ENCODE measurements at places on chromosomes 1 and 21.

- H3K27ac ChIP-seq, result no peak overlapping the region
- H3K27me3 ChIP-seq, result no peaks in the 10 kb centered on the region
- H3K36me3 ChIP-seq, result no peaks in the 10 kb centered on the region
- no peak overlapping the region for H3K4me3 ChIP-seq
Measured at GRCh38 chr1:14304381-14304865, 294.1 kb upstream of the KAZN start.

GRCh38 chr1:116179419-116179818 is 68.2 kb downstream of the MAB21L3 start:
- DNase-seq, result no peak
- H3K4me3 ChIP-seq, result no peak overlapping the region
- H3K4me1 ChIP-seq, result no peaks in the 10 kb centered on the region
- H3K36me3 ChIP-seq, result no peaks in the 10 kb centered on the region
- no peaks in the 10 kb centered on the region for H3K27me3 ChIP-seq

- H3K27me3 ChIP-seq, result no peaks in the 10 kb centered on the region
- no peaks in the 10 kb centered on the region for H3K4me1 ChIP-seq
- H3K36me3 ChIP-seq, result peaks cover 1% of the 10 kb centered on the region
Measured at GRCh38 chr21:42750737-42751530, 97.5 kb downstream of the PDE9A start.

DNA sequence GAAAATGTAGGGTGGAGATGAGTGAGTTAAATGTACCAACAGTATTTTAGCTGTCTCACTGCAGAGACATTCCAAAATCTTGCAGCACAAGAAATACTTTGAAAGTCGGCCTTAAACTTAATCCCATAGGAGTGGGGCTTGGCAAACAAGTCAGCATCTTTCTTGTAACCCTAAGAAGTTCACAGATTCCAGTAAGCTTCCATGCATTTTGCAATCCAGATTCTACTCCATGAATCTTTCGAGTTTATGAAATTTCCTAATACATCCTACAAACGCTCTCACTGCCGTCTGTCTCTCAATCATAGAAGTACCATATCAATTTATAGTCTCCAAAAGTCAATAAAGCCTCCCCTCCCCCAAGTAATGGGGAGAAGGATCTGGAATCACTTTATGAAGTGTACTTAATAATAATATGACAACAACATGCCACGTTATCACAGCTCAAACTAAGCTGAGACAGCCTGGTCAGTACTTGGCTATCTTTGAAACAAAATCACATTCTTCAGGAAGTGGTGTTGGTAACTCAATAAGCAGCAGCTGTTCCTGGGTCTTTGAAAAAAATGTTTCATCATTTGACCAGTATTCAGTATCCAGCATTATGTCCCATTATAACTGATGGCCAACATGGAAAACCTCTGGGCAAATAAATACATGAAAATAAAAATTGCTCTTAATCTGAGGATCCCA is 317.4 kb upstream of the RUNX1 start:
- H3K27ac ChIP-seq, result no peak overlapping the region
- H3K4me1 ChIP-seq, result no peaks in the 10 kb centered on the region
- no peak for DNase-seq

- no peak overlapping the region for H3K4me3 ChIP-seq
- H3K27ac ChIP-seq, result no peak overlapping the region
- no peaks in the 10 kb centered on the region for H3K4me1 ChIP-seq
- no peaks in the 10 kb centered on the region for H3K27me3 ChIP-seq
Measured at GRCh38 chr1:40922969-40923368, 56.5 kb upstream of the CTPS1 start.

DNA sequence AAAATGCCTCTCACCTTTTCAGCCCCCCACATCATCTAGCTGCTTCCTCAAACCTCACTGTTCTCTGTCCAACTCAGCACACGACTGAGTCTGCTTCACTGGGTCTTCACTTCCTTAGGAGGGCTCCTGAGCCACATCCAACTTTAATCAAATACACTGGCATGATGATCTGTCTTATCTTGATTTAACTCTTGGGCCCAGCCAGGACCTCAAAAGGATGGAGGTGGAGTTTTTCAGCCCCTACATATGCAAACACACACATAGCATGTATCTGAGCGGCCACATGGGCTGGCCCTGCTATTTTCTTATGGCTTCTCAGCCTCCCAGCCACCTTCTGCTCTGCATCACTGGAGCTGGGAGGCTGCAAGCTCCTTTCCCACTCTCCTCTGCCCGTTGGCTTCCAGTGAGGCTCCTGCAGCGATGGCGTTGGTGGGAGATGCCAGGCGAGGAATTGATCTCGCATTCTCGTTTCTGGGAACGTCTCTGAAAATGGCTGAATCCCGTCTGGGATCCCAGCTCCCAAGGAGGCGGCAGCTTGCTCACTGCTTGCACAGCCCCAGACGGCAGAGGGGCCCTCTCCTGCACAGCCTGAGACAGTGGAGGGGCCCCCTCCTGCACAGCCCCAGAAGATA is 1.8 kb upstream of the PRXL2B start:
- no peaks in the 10 kb centered on the region for H3K4me1 ChIP-seq
- no peaks in the 10 kb centered on the region for H3K27me3 ChIP-seq
- no peak overlapping the region for H3K4me3 ChIP-seq
- H3K36me3 ChIP-seq, result no peaks in the 10 kb centered on the region
- no peak for DNase-seq
- no peak overlapping the region for H3K27ac ChIP-seq

GRCh38 chr1:231826566-231826965 is 200.0 kb downstream of the DISC1 start:
- no peaks in the 10 kb centered on the region for H3K36me3 ChIP-seq
- H3K27ac ChIP-seq, result no peak overlapping the region
- H3K4me3 ChIP-seq, result no peak overlapping the region
- H3K27me3 ChIP-seq, result no peaks in the 10 kb centered on the region

DNA sequence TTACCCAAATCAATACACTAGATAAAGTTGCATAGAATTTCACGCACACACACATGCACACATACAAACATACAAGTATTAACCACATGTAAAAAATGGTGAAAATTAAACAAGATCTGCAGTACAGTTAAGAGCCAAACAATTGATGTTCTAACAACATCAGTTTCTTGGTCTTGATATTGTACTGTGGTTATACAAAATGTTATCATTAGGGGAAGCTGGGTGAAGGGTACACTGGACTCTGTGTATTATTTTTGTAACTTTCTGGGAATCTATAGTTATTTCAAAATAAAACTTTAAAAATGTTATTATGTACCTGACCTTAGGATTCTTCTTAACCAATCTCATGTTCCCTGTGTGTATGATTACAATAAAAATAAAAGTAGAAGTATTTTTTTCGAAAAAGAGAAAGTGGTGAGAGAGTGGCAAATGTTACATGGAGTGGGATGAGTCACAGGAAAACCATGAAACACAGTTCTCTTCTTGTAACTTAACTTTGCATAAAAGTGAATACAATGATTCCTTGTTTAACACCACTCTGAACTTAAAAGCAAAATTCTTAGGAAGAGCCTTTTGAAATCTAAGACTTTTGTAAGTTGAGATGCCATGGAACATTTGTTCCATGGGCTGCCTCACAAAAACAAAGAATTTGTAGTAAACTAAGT is 101.6 kb upstream of the RUNX1 start:
- no peaks in the 10 kb centered on the region for H3K4me1 ChIP-seq
- no peaks in the 10 kb centered on the region for H3K27me3 ChIP-seq
- no peaks in the 10 kb centered on the region for H3K36me3 ChIP-seq
- no peak overlapping the region for H3K4me3 ChIP-seq
- no peak overlapping the region for H3K27ac ChIP-seq

DNA sequence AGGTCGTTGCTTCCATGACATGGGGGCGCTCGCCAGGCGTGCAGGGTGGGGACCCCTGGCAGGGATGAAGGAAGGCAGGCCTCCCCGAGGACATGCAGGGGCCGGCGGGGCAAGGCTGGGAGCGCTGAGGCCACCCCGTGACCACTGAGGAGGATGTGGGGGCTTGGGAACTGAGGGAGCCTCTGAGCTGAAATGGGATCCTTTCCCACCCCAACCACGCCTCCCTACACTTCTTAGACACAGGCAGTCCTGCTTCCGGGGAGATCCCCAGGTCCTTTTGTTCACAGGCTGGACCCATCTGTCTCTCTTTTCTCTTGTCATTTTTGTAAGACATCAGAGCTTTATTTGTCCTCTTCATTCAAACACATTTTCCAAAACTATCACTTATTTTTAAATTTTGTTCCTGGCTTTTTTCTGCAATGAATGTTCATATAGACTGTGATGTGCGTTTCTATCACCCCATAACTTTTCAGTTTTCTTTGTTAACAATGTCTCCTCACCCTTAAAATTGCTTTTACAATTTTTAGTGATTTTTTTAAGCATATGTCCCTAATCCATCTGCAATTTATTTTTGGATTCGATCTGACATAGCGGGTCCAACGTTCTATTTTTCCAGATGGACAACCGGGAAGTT is 156.7 kb upstream of the BACE2 start:
- no peak overlapping the region for H3K27ac ChIP-seq
- DNase-seq, result no peak
- H3K4me1 ChIP-seq, result no peaks in the 10 kb centered on the region
- H3K36me3 ChIP-seq, result no peaks in the 10 kb centered on the region
- H3K27me3 ChIP-seq, result no peaks in the 10 kb centered on the region

DNA sequence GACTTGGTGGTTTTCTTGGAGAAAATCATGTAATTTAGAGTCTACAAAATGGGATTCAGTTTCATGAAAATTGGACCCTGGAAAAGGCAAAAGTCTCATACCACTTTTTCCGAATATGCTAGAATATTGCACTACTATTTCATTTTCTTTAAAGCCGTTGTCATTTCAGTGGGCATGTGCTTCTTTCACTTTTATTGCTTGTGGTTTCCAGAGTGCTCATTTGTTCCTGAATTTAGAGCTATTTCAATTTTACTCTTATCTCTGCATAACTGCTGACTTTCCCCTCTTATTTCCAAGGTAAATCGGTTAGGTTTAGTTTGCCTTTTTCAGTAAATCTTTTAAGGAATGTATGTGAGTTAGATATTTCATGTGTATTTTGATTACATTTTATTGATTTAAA is 11.6 kb downstream of the HHAT start:
- DNase-seq, result no peak
- no peak overlapping the region for H3K4me3 ChIP-seq
- no peaks in the 10 kb centered on the region for H3K4me1 ChIP-seq
- H3K27me3 ChIP-seq, result no peaks in the 10 kb centered on the region
- no peaks in the 10 kb centered on the region for H3K36me3 ChIP-seq

- no peak overlapping the region for H3K4me3 ChIP-seq
- no peak overlapping the region for H3K27ac ChIP-seq
- no peaks in the 10 kb centered on the region for H3K27me3 ChIP-seq
- H3K36me3 ChIP-seq, result no peaks in the 10 kb centered on the region
- DNase-seq, result no peak
Measured at GRCh38 chr1:25704267-25704691, 87.7 kb downstream of the MAN1C1 start.

DNA sequence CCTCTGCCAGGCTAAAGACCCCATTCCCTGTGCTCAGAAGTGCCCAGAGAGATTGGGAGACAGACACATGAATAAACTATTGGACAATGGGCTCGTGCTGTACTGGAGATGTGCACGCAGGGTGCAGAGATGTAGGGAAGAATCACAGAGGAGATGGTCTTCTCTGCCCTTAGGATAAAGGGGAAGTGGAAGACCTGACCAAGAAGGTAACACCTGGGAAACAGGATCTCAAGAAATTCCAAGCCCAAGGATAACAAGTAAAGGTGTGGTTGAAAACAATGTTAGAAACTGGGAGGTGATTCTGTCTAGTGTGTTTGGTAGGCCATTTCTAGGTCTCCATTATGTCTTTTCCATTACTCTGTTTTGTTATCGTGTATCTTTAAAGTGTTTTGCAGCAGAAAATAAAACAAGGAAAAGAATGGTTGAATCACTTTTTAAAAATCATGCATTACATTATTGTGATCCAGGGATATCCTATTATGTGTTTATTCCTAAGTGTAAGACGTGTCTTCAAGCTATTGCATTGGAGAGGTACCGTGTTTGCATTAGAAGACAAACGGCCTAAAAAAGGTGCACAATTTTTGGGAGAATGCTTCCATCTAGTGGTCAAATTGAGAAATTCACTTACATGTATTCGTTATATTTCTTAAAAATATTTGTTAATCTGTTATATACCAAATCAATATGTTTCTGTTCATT is 40.8 kb upstream of the KCTD3 start:
- no peaks in the 10 kb centered on the region for H3K4me1 ChIP-seq
- no peaks in the 10 kb centered on the region for H3K27me3 ChIP-seq
- no peak overlapping the region for H3K27ac ChIP-seq
- no peak overlapping the region for H3K4me3 ChIP-seq
- peak; percentile 44 for DNase-seq
- H3K36me3 ChIP-seq, result no peaks in the 10 kb centered on the region

DNA sequence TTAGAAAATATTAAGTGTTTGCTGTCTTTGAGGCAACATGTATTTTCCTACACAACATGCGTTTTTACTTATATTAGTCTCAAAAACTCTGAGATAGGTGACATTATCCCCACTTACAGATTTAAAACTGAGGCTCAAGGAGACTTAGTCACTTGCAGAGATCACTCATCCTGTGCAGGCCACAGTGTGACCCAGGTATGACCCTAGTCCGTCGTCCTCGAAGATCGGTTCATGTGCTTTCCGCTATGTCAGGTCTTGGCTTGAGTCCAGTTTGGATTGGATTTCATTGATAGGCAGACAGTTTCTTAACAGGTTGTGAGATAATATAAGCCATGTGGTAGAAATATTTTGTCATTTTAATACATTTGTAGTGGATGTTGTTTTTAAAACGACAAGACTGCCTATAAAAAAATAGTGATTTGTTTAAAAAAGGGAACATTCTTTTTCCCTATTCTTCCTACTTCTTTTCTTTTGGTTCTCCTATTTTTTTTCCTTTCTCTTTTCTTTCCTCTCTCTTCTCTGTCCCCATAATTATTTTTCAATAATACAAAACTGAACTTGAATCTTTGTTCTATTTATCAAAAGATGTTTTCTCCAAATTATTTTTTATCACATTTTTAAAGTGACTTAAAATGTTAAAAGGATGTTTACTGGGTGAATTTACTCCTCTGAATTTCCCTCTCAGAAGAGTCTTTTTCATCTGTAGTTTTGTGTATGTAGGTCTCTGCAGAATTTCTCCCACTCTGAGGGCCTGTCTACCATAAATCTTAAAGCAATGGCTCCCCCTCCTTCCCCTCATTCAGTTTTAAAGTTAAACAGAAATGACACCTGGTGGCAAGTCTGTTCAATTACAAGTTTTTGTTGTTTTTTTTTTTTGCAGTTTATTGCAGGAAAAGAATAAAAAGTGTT is 81.8 kb downstream of the PHTF1 start:
- H3K4me3 ChIP-seq, result no peak overlapping the region
- H3K36me3 ChIP-seq, result no peaks in the 10 kb centered on the region
- no peaks in the 10 kb centered on the region for H3K27me3 ChIP-seq
- peak; percentile 53 for DNase-seq
- no peaks in the 10 kb centered on the region for H3K4me1 ChIP-seq
- no peak overlapping the region for H3K27ac ChIP-seq
